Fibroblast of skin of scalp (primary cell): ENCODE measurements at places on chromosomes 1 and 21.

GRCh38 chr1:216200941-216201340, 222.3 kb downstream of the USH2A start:
- DNase-seq = no peak

DNA sequence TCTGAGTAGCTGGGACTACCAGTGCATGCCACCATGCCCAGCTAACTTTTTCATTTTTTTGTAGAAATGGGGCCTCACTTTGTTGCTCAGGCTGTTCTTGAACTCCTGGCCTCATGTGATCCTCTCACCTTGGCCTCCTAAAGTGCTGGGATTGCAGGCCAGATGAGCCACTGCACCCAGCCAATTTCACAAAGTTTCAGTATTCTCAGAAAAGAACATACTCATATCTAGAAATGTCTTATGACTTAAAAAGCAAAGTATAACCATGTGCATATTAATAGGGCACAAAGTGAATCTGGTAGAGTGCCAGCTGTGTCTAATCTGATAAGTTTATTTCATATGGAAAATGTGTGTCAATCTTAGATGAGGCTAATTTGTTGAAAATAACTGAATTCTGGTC, 87.5 kb upstream of the CACYBP start:
- no peak for DNase-seq

DNA sequence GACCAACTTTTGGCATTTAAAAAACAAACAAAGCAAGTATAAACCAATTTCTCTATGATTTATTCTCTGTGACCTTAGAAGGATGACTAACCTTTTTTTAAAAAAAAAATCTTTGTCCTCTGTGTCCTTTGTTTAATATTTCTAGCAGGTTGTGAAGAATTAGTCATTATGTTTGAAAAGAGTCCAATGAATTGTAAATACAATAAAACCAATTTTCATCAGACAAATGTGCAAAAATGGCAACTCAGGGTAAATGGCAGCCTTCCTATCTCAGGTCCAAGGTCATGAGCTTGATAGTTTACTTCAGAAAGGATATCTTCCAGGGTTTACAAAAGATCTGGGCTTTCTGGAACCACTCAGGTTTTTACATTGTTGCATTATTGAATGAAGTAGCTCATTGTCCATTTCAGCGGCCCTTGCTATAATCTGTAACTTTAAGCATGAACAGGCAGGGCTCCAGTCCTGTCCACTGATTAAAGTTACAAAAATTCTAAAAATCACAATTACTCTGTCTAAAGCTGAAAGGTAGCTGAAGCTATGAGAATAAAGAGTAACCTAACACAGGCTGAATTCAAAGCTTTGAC, 11.7 kb upstream of the MAP3K21 start:
- no peak for DNase-seq

- peak; percentile 83 for DNase-seq
Observed at GRCh38 chr1:1318131-1318652, 6.3 kb downstream of the INTS11 start.
